Tibial artery (tissue), 4 donors: ENCODE measurements at places on chromosomes 12 and 14.

GRCh38 chr12:95736631-95737030, 53.9 kb downstream of the NTN4 start:
- H3K27me3 ChIP-seq: no peaks in the 10 kb centered on the region
- peak overlapping the region; percentile 49 for H3K27ac ChIP-seq
- peak; percentile 48 for DNase-seq
- H3K4me3 ChIP-seq: no peak overlapping the region

DNA sequence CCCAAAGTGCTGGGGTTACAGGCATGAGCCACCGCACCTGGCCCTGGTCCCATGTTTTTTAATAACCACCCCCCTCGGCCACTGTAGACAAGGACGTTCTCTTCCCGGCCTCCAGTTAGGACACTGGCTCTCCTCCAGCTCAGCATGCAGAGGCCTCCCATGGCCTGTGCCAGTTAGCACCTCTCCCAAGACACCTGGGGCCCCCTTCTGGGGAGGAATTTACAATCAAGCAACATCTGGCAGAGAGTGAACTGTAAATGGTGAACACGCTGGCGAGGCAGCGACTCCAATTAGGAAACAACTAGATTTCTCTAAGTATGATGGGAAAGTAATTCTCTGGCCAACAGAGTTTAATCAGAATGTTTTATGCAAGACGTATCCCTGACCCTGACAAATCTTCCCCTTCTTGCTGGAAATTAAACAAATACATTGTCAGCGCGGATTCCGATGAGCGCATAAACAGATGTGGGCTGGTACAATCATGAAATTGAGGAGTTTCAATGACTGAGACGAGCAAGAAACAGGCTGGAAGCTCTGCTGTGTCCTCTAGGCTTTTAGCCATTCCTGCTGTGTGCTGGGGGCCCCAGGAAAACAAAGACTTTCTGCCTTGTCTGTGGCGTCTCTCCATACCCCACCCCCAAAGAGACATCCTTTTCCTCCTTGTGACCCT, 61.7 kb upstream of the DLK1 start:
- H3K27me3 ChIP-seq: no peaks in the 10 kb centered on the region
- H3K4me1 ChIP-seq: no peaks in the 10 kb centered on the region
- H3K36me3 ChIP-seq: no peaks in the 10 kb centered on the region
- no peak overlapping the region for H3K4me3 ChIP-seq
- no peak overlapping the region for H3K27ac ChIP-seq
- DNase-seq: no peak

DNA sequence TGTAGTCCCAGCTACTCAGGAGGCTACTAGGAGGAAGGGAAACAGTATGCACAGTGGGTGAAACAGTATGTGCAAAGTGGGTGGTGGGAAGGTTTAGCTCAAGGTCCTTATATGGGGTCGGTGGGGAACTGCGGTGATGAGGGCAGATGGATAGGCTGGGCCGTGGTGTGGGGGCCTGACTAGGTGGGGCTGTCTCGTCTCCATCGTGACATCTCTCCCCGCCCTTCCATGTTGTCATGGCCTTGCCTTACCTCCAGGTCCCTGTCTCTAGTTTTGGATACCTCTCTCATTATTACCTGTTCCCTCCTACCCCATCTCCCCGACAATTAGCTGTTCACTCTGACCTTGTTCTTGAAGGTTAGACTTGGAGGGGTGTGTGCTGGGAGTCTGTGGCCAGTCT, 4.4 kb upstream of the NR4A1 start:
- H3K27me3 ChIP-seq: no peaks in the 10 kb centered on the region
- peaks cover 52% of the 10 kb centered on the region for H3K4me1 ChIP-seq
- no peaks in the 10 kb centered on the region for H3K36me3 ChIP-seq
- no peak for DNase-seq
- no peak overlapping the region for H3K4me3 ChIP-seq
- no peak overlapping the region for H3K27ac ChIP-seq

- no peaks in the 10 kb centered on the region for H3K27me3 ChIP-seq
- H3K36me3 ChIP-seq: no peaks in the 10 kb centered on the region
- no peak for DNase-seq
- H3K27ac ChIP-seq: no peak overlapping the region
- no peaks in the 10 kb centered on the region for H3K4me1 ChIP-seq
- H3K4me3 ChIP-seq: no peak overlapping the region
Measured at GRCh38 chr12:42070036-42070435, 74.6 kb downstream of the GXYLT1 start.

DNA sequence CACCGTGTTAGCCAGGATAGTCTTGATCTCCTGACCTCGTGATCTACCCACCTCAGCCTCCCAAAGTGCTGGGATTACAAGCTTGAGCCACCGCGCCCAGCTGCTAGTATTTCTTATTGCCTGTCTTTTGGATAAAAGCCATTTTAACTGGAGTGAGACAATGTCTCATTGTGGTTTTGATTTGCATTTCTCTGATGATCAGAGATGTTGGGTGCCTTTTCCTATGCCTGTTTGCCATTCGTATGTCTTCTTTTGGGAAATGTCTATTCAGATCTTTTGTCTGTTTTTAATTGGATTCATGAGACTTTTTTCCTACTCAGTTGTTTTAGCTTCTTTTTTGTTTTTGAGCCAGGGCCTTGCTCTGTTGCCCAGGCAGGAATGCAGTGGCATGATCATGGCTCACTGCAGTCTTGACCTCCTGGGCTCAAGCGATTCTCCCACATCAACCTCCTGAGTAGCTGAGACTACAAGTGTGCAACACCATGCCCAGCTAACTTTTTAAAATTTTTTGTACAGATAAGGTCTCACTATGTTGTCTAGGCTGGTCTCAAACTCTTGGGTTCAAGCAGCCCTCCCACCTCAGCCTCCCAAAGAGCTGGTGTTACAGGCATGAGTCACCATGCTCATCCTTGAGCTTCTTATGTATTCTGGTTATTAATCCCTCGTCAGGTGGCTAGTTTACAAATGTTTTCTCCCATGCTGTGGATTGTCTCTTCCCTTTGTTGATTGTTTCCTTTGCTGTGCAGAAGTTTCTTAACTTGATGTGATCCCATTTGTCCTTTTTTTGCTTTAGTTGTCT, 65.9 kb downstream of the ACACB start:
- no peaks in the 10 kb centered on the region for H3K27me3 ChIP-seq
- no peak overlapping the region for H3K4me3 ChIP-seq
- no peaks in the 10 kb centered on the region for H3K4me1 ChIP-seq
- DNase-seq: no peak

DNA sequence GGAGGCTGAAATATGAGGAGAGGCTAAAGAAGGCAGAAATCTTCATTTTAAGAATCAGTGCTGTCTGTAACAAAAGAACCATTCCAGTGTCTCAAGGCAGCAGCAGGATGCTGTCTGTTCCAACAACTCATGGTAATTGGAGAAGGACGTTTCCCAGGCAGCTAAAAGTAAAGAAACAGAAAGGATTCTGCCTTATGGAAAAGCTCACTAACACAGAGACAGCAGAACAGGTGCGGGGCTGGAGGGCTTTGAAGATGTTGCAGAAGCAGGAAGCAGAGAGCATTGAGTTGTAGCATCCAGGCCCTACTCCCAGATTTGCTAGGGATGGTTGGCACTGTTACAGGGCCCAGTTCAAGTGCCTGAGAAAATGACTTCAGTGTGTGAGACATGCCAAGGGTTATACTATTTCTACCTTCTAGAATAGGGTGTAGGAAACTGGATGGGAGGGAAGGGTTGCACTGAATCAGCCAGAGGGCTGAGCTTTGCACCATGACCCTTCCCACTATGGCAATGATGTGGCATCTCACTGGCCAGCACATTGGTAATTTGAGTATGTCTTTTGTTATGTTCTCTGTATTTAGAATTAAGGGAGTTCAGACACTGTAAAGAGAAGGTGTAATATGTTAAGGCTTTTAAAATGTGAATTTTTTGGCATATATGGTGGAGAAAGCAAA, 160.0 kb upstream of the FBXO33 start:
- no peaks in the 10 kb centered on the region for H3K36me3 ChIP-seq
- no peak overlapping the region for H3K4me3 ChIP-seq
- H3K27me3 ChIP-seq: no peaks in the 10 kb centered on the region
- no peak overlapping the region for H3K27ac ChIP-seq
- DNase-seq: no peak

- peaks cover 79% of the 10 kb centered on the region for H3K36me3 ChIP-seq
- H3K4me3 ChIP-seq: no peak overlapping the region
- DNase-seq: no peak
- H3K4me1 ChIP-seq: no peaks in the 10 kb centered on the region
- no peaks in the 10 kb centered on the region for H3K27me3 ChIP-seq
Measured at GRCh38 chr14:95452176-95452892, 64.1 kb downstream of the SYNE3 start.

DNA sequence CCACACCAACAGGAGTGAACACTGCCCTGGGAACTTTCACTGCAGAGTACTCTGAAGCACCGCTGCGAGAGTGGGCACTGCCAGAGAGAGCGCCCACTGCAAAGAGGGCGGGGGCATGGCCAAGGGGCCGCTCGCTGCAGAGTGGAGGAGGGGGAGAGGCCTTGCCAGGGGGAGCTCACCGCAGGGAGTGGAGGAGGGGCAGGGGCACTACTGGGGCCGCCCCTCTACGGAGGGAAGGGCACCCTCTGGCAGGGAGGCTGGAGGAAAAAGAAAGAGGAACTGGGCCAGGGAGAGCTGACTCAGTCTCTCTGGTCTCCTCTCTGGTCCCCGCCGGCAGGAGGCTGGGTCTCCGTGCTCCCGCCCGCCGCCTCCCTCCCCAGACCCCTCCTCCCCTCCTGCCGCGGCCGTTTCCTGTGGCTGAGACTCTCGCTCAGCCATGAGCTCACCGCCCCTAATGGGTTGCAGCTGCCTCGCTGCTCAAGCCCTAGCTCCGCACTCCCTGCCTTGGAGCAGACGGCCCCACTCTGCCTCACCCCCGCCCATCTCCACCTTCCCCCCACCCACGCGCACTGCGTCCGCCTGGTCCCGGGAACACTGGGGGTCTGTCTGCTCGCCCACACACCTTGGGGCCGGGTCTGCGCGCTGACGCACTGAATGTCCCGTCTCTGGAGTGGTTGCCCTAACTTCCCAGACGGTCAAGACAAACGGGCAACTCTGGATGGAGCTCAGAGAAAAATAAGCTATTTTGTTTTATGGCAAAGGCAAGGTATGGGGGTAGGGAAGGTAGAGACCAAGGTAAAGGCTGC, 1.3 kb downstream of the ARHGEF40 start:
- peak overlapping the region; percentile 92 for H3K27ac ChIP-seq
- peaks cover 31% of the 10 kb centered on the region for H3K36me3 ChIP-seq
- H3K27me3 ChIP-seq: no peaks in the 10 kb centered on the region
- peak; percentile 89 for DNase-seq
- H3K4me3 ChIP-seq: peak overlapping the region; percentile 76
- peaks cover 23% of the 10 kb centered on the region for H3K4me1 ChIP-seq

DNA sequence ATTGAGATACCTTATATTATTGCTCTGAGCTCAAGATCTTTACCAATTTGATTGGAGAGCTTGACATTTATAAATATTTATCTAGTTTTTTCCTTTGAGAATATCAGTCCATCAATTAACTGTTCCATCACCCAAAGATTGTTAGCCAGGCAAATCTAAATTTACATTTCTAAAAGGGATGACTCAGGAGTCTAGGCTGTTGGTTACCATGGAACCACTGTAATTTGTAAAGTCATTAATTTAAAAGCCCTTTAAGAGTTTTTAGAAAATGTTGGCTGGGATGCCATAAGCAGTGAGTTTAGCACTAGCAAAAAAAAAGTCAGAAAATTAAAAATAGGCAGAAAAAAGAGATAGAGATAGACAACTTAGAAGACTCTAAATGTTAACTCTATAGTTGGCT, 19.5 kb upstream of the SERPINA1 start:
- H3K27ac ChIP-seq: no peak overlapping the region
- DNase-seq: no peak
- H3K4me3 ChIP-seq: no peak overlapping the region
- H3K4me1 ChIP-seq: no peaks in the 10 kb centered on the region
- no peaks in the 10 kb centered on the region for H3K36me3 ChIP-seq

- H3K36me3 ChIP-seq: peaks cover 15% of the 10 kb centered on the region
- no peak overlapping the region for H3K4me3 ChIP-seq
- no peak overlapping the region for H3K27ac ChIP-seq
- H3K4me1 ChIP-seq: no peaks in the 10 kb centered on the region
Measured at GRCh38 chr14:92577321-92577742, 63.8 kb downstream of the RIN3 start.

DNA sequence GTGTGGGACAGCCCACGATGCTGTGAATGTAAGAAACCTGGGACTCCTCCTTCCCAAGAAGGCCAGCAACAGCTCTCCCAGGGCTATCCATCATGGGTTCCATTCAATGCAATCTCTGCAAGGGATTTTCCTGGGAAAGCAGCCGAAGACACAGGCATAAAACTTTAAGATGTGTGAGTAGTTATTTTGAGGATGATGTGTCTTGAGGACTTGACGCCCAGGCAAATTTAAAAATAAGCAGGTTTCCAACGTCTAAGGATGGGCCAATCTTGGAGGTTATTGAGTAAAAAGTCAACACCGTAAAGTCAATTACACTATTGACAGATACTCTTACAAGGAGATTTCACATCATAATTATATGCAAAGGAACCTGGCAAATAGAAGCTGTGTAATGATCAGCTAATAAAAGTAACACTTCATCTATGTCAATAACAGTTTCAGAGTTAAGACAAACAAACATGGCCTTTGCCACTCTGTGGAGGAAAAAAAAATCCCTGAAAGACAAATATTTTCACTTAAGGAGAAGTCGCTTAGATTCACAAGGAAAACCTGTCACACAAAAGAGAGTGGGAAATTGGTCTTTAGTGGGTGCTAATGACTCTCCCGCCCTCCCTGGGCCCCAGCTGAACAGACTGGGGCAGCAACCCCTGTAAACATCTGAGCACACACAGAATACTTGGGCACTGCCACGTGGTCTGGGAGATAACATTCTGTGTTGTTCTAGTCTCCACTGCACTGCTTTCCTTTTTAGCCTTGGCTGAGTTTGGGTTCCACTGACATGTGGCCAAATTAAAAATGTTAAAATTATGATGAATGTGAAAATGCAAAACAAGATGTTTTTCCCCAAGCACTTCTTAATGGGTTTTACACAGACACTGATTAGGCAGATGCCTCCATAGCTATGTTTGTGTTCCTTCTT, 240.9 kb downstream of the FOXN3 start:
- peak overlapping the region; percentile 12 for H3K27ac ChIP-seq
- H3K4me3 ChIP-seq: no peak overlapping the region
- no peaks in the 10 kb centered on the region for H3K27me3 ChIP-seq
- H3K36me3 ChIP-seq: peaks cover 14% of the 10 kb centered on the region
- no peak for DNase-seq

GRCh38 chr14:43475757-43476156, 1031.3 kb downstream of the FSCB start:
- no peaks in the 10 kb centered on the region for H3K27me3 ChIP-seq
- H3K4me3 ChIP-seq: no peak overlapping the region
- no peak overlapping the region for H3K27ac ChIP-seq
- no peak for DNase-seq
- H3K36me3 ChIP-seq: no peaks in the 10 kb centered on the region

GRCh38 chr14:55303691-55304145, 32.5 kb downstream of the FBXO34 start:
- H3K36me3 ChIP-seq: peaks cover 2% of the 10 kb centered on the region
- H3K4me1 ChIP-seq: peaks cover 42% of the 10 kb centered on the region
- DNase-seq: no peak
- no peak overlapping the region for H3K4me3 ChIP-seq
- H3K27ac ChIP-seq: no peak overlapping the region

GRCh38 chr12:102484428-102484958, 4.1 kb upstream of the IGF1 start:
- no peaks in the 10 kb centered on the region for H3K27me3 ChIP-seq
- DNase-seq: peak; percentile 76
- peak overlapping the region; percentile 34 for H3K27ac ChIP-seq
- H3K36me3 ChIP-seq: no peaks in the 10 kb centered on the region
- peak overlapping the region; percentile 25 for H3K4me3 ChIP-seq

- H3K4me1 ChIP-seq: no peaks in the 10 kb centered on the region
- H3K27me3 ChIP-seq: no peaks in the 10 kb centered on the region
- H3K36me3 ChIP-seq: no peaks in the 10 kb centered on the region
- H3K4me3 ChIP-seq: no peak overlapping the region
Measured at GRCh38 chr12:123905319-123905925, 67.2 kb downstream of the CCDC92 start.
